ENCODE measurements at places on chromosomes 7 and 10. TPM values are rescaled to one million over a fixed set of nuclear protein-coding genes. Genes with fewer than 3 reads are reported as not detected.
A peak's percentile ranks its signal among the peaks of the same experiment; 100 is the strongest.

DNA sequence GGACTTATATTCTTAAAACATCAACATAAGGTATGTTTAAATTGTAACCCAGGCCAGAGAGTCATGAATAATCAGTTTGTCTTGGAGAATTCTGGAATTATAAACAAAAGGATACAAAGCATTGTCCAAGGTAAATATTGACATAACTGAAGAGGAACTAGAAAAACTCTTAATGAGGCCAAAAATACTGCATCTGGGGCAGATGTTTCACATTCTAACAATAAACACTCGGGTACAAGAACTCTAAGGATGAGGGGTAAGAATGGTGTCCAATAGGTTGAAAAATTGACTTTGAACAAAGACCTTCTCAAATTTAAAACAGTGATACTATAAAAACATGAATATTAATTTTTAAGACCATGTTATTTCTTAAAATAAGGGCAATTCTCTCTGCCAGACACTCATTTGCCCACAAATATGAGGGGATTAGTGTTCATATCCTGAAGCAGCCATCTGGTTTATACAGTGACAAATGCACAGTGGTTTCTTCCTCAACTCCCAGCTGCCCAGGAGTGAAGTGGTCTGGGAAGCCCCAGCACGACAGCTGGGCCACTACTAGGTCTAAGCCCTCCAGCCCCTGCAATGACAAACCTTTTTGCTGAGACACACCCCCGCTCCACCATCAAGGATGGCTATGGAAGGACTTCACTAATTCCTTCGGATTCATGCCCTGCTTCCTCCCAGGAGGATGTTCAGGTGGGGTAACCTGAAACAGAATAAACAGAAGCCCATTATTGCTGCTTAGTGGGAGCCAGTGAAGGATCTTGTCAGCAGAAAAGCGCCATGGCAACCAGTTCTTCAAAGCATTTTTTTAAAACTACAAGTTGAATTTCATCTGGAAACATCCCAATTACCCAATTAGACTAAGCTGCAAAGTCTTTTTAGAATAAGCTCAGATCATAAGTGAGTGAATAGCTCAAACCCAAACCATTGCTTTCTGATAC lies 107.5 kb upstream of the ARID5B start:
- no peak overlapping the region for H3K4me3 ChIP-seq
- no peaks in the 10 kb centered on the region for H3K27me3 ChIP-seq
- H3K27ac ChIP-seq: no peak overlapping the region
- peaks cover 3% of the 10 kb centered on the region for H3K4me1 ChIP-seq
- no peaks in the 10 kb centered on the region for H3K36me3 ChIP-seq

MASTL gene
- total RNA-seq: 29.6 TPM

GRCh38 chr10:84308481-84309304 lies 19.7 kb upstream of the CCSER2 start:
- peaks cover 12% of the 10 kb centered on the region for H3K36me3 ChIP-seq
- DNase-seq: no peak
- H3K4me1 ChIP-seq: peaks cover 40% of the 10 kb centered on the region
- peak overlapping the region; percentile 69 for H3K27ac ChIP-seq
- peaks cover 13% of the 10 kb centered on the region for H3K27me3 ChIP-seq
- H3K4me3 ChIP-seq: peak overlapping the region; percentile 72

MINDY4 gene
- 1.6 TPM for total RNA-seq

DNA sequence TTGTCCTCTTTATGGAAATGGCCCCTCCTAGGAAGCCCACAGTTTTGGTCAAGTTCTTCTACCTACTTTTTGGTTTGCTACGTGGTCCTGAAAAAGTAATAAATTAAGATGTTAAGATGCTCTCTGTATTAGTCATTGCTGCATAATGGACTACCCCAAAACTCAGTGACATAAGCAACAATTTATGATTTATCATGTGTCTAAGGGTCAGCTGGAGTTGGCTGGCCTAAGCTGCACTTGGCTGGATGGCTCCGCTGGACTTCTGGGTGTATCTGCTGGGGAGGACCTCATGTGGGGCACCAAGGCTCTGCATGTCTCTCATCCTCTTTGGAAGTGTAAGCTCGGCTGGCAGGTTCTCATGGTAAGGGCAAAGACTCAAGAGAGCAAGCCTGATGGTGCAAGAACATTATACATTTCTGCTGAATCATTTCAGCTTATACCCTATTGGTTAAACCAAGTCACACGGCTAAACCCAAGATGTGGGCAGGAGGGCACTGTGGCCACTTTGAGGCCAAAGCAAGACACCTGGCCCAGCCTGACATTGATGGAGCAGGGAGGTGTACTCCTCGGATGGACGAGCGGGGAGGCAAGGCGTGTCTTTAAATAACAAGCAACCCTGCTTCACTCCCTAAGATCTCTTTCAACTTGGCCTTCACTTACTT lies 47.7 kb downstream of the TBXAS1 start:
- H3K4me1 ChIP-seq: no peaks in the 10 kb centered on the region
- no peak overlapping the region for H3K4me3 ChIP-seq
- no peak overlapping the region for H3K27ac ChIP-seq
- no peak for DNase-seq
- no peaks in the 10 kb centered on the region for H3K36me3 ChIP-seq

GRCh38 chr7:111952783-111953182 lies 253.4 kb downstream of the DOCK4 start:
- no peak overlapping the region for H3K27ac ChIP-seq
- H3K4me3 ChIP-seq: no peak overlapping the region
- no peaks in the 10 kb centered on the region for H3K36me3 ChIP-seq
- no peaks in the 10 kb centered on the region for H3K4me1 ChIP-seq
- peaks cover 7% of the 10 kb centered on the region for H3K27me3 ChIP-seq
- no peak for DNase-seq

DNA sequence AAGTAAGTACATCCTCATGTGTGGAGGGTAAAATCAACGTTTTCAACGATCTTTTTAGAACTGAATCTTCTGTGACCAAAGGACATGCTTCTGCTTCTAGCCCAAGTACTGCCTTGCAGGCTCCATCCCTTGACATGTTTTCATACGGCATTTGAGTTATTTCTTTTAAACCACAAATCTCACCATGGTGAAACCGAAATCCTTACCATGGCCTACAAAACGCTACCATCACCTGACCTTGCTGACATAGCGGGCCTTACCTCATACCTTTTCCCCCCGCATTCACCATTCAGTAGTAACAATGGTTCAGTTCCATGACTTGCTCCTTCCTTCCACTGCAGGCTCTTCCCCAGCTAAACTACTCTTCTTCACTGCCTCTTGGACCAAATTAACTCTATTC lies 3.5 kb downstream of the RNF216 start:
- H3K36me3 ChIP-seq: peaks cover 11% of the 10 kb centered on the region
- peaks cover 51% of the 10 kb centered on the region for H3K4me1 ChIP-seq
- H3K27me3 ChIP-seq: no peaks in the 10 kb centered on the region
- DNase-seq: no peak
- peak overlapping the region; percentile 47 for H3K27ac ChIP-seq
- peak overlapping the region; percentile 88 for H3K4me3 ChIP-seq

CYP26A1 gene
- not detected for total RNA-seq

DNA sequence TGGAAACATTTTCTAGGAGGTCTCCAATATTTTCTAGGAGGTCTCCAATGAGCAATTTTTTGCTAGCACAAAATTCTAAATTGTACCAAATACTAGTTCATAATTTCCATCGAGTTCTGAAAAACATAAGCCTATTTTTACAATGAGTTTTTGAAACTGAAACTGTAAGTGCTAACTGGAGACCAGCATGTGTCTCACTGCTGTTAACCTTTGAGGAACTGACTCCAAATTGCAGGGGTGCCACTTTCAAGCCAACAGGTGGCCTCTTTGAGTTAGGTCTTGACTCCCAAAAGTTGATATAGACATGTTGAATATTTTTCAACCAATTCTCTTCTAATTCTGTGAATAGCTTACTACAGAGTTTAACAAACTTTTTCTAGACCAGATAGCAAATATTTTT lies 58.8 kb downstream of the CAV1 start:
- peaks cover 22% of the 10 kb centered on the region for H3K4me1 ChIP-seq
- H3K27ac ChIP-seq: no peak overlapping the region
- H3K4me3 ChIP-seq: no peak overlapping the region
- H3K36me3 ChIP-seq: no peaks in the 10 kb centered on the region

DNA sequence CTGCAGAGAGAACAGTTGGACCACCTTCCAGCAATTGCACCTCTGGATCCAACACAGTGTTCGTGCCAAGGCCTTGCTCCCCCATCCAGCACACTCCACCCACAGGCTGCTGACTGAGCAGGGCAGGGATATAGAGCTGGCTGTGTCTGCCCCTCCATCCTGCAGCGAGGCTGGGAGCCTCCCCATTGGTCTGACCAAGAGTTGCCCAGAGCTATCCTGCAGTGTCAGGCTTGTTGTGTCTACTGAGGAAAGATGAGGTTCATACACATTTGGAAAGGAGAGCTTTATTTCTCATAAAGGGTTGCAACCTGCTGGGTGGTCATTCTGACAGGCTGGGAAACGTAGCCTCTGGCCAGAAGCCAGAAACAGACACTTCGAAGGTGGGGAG lies 27.1 kb downstream of the PRF1 start:
- peaks cover 5% of the 10 kb centered on the region for H3K27me3 ChIP-seq
- no peak overlapping the region for H3K4me3 ChIP-seq
- H3K36me3 ChIP-seq: no peaks in the 10 kb centered on the region
- H3K27ac ChIP-seq: peak overlapping the region; percentile 55

ARHGAP22 gene
- 0.26 TPM for total RNA-seq

- H3K36me3 ChIP-seq: no peaks in the 10 kb centered on the region
- no peaks in the 10 kb centered on the region for H3K4me1 ChIP-seq
- H3K4me3 ChIP-seq: no peak overlapping the region
- no peak overlapping the region for H3K27ac ChIP-seq
- no peak for DNase-seq
- H3K27me3 ChIP-seq: no peaks in the 10 kb centered on the region
Observed at GRCh38 chr7:85205754-85206153, 18.9 kb upstream of the SEMA3D start.

DNA sequence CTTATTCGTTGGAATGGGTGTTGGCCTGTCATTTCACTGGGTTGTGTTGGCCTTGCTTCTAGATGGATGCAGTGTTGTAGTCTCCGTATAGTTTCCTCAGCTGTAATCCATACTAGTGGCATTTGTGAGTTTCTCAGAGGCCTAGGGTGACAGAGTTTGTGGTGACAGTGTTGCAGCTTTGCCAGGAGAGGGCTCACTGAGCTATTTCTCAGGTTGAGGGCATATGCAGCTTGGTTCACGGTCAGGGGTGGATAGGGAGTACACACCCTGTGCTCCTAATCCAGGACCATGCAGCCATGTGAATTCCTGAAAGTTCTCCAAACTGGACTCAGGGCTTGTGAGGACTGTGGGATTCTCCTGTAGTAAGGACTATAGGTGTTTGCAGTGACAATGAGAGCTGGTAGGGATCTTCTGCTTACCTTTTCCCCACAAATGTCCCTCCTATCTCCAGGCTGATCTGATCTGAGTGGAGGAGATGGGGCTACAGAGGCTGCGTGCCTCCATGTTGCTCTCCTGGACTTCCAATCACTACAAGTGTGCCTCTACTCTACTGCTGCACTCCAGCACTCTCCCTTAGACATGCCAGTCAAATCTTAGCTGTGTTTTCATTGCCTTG lies 229.0 kb downstream of the STK31 start:
- no peaks in the 10 kb centered on the region for H3K36me3 ChIP-seq
- no peak overlapping the region for H3K27ac ChIP-seq
- H3K4me1 ChIP-seq: no peaks in the 10 kb centered on the region
- peaks cover 11% of the 10 kb centered on the region for H3K27me3 ChIP-seq

FANK1 gene
- 0.96 TPM for total RNA-seq

- no peak overlapping the region for H3K27ac ChIP-seq
- DNase-seq: no peak
- H3K4me1 ChIP-seq: no peaks in the 10 kb centered on the region
- H3K4me3 ChIP-seq: no peak overlapping the region
- no peaks in the 10 kb centered on the region for H3K27me3 ChIP-seq
- H3K36me3 ChIP-seq: no peaks in the 10 kb centered on the region
Observed at GRCh38 chr10:24331457-24331856, 122.5 kb downstream of the KIAA1217 start.

DNA sequence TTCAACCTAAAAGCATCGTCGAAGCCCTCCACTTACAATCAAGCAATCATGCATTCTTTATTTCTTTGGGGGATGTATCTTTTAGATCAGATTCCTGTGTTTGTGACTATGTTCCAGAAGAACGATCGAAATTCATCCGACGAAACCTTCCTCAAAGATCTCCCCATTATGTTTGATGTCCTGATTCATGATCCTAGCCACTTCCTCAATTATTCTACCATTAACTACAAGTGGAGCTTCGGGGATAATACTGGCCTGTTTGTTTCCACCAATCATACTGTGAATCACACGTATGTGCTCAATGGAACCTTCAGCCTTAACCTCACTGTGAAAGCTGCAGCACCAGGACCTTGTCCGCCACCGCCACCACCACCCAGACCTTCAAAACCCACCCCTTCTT lies 13.8 kb downstream of the GPNMB start:
- H3K27me3 ChIP-seq: peaks cover 21% of the 10 kb centered on the region
- H3K27ac ChIP-seq: no peak overlapping the region
- no peak for DNase-seq
- no peak overlapping the region for H3K4me3 ChIP-seq

GRCh38 chr10:224571-224970 lies 89.3 kb downstream of the ZMYND11 start:
- no peak for DNase-seq
- H3K27ac ChIP-seq: no peak overlapping the region
- H3K36me3 ChIP-seq: peaks cover 16% of the 10 kb centered on the region
- H3K4me3 ChIP-seq: no peak overlapping the region
- no peaks in the 10 kb centered on the region for H3K27me3 ChIP-seq
- peaks cover 20% of the 10 kb centered on the region for H3K4me1 ChIP-seq

DNA sequence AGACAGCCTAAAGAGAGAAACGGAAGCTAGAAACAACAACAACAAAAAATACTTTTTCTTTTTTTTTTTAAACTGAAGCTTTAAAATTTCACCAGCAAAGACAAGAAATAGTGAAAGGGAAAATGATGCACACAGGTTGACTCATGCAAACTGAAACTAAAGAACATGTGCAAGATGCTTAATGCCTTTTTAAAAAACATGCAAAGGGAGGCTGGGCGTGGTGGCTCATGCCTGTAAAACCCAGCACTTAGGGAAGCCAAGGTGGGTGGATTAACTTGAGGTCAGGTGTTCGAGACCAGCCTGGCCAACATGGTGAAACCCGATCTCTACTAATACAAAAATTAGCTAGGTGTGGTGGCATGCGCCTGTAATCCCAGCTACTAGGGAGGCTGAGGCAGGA lies 15.1 kb upstream of the CUBN start:
- H3K4me3 ChIP-seq: no peak overlapping the region
- peaks cover 14% of the 10 kb centered on the region for H3K4me1 ChIP-seq
- H3K27me3 ChIP-seq: no peaks in the 10 kb centered on the region
- peaks cover 23% of the 10 kb centered on the region for H3K36me3 ChIP-seq
- DNase-seq: no peak

All from activated naive CD8-positive, alpha-beta T cell treated with anti-CD3 and anti-CD28 coated beads, Interleukin-2, amount 10 ng/mL, durations not matched to agents 7 days and 5 days (primary cell).